ENCODE measurements at places on chromosomes 1 and 21.
A peak's percentile ranks its signal among the peaks of the same experiment; 100 is the strongest.

DNA sequence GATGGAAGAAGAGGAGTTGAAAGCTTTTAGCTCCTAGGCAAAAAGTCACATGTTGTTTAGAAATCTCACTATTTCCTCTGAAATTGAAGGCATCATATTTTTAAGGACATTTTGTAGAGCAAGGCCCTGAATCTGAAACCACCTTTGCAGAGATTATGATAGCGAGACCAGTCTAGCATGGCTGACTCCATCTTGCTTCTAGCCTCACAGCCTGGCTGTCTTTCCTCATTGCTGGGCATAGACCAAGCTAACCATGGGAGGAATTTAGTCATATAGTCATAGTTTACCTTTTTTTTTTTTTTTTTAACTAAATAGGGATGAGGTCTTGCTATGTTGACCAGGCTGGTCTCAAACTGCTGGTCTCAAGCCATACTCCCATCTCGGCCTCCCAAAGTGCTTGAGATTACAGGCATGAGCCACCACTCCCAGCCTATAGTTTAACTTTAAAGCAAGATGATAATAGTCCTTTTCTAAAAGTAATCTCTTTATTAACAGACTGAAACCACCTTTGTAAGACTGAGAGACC lies 42.2 kb upstream of the ZNF326 start:
- no peak for DNase-seq

- no peak for DNase-seq
These were observed 109.9 kb upstream of the LBR start for GRCh38 chr1:225537554-225538251.

GRCh38 chr21:25721987-25722386 lies 12.7 kb downstream of the ATP5PF start:
- DNase-seq = no peak

DNA sequence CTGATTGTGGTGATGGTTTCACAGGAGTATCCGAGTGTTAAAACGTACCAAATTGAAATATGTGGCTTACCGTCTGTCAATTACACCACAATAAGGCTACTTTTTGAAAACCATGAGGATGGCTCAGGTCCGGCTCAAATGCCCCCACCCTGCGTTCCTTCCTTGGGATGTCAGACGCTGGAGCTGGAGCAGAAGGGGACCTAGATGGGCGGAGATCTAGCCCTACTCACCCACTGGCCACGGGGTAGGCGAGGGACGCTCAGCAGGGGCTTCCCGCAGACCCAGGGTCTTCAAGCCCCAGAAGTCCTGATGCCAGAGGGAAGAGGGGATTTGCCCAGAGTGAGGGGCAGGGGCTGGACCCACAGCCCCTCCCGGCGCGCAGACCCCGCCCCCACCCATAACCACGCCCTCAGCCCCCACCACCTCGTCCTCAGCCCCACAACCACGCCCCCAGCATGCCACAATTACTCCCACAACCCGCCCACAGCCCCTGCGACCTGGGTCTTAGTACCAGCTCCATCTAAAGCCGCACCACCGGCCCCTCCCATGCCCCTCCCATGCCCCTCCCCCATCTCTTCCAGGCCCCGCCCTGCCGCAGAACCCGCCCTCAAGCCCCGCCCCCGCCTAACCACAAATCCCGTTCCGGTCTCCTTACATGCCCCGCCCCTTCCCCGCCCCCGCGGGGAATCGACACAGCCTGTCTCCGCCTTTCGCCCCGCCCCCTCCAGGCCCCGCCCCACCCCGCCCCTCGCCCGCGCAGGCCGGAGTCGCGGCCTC lies at the start of gene LRRC3:
Gene LRRC3 (plus strand): TSS at position 764 of the 777 bp plus-strand sequence. CDS start 1,135 bp downstream, outside the sequence.
- peak; percentile 59 for DNase-seq

- DNase-seq = no peak
These were observed 1.5 kb downstream of the SCNN1D start for GRCh38 chr1:1281533-1282321.

- DNase-seq = no peak
These were observed 113.9 kb downstream of the ZBTB18 start for GRCh38 chr1:244165021-244165420.

DNA sequence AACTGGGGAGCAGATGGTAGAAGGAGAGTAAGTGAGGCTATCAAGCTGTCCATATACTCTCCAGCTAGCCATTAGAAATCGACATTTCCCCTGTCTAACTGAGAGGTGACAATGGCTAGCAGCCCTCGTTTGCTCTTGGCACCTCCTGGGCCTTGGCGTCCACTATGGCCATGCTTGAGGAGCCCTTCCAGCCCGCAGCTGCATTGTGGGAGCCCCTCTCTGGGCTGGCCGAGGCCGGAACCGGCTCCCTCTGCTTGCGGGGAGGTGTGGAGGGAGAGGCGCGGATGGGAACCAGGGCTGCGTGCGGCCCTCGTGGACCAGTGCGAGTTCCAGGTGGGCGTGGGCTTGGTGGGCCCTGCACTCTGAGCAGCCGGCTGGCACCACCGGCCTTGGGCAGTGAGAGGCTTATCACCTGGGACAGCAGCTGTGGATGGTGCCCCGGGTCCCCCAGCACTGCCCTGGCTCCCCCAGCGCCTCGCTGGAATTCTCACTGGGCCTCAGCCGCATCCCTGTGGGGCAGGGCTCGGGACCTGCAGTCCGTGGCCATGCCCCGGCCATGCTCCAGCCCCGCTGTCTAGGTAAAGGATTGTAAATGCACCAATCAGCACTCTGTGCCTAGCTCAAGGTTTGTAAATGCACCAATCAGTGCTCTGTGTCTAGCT lies 56.2 kb upstream of the PARP1 start:
- DNase-seq = no peak

DNA sequence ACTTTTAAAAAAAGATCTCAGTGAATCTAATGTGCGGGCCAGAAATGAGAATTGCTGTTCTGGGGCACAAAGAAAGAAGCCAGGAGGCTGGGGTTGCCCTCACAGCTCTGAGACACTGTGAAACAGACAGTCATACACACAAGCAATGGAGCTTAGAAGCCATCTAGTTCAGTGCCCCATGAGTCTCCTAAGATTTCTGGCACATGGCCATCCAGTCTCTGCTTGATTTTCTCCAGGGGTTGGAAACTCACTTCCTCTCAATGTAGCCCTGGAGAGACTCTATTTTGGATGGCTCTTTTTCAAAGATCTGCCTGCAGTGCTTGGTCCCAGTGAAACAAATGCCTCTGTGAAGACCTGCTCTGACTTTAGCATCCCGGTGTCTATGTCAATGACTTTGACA lies 38.6 kb downstream of the KCNN3 start:
- no peak for DNase-seq

- no peak for DNase-seq
These were observed 97.4 kb downstream of the MIS18A start for GRCh38 chr21:32181457-32181856.

DNA sequence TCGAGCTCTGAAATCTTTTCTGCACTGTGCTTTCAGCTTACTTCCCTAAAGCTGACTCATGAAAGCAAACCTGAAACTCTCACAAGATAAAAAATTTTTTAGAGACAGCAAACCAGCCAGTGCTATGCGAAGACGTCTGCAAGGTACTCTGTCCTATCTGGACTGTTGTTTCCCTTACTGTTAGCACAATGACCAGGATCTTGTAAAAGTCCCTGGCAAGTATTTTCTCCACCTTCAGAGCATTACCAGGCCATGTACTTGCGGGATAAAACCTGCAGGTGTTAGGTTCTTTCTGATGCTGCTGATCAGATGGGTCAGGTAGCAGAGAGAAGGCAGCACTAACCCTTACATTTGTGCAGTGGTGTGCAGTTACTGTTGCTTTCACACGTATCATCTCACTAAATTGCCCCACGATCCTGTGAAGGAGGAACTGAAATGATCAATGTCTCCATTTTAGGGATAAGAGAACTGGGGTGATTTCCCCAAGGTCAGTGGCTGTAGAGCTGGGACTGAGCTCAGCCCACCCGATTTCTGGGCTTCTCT lies 56.6 kb downstream of the PLXNA2 start:
- DNase-seq = no peak

DNA sequence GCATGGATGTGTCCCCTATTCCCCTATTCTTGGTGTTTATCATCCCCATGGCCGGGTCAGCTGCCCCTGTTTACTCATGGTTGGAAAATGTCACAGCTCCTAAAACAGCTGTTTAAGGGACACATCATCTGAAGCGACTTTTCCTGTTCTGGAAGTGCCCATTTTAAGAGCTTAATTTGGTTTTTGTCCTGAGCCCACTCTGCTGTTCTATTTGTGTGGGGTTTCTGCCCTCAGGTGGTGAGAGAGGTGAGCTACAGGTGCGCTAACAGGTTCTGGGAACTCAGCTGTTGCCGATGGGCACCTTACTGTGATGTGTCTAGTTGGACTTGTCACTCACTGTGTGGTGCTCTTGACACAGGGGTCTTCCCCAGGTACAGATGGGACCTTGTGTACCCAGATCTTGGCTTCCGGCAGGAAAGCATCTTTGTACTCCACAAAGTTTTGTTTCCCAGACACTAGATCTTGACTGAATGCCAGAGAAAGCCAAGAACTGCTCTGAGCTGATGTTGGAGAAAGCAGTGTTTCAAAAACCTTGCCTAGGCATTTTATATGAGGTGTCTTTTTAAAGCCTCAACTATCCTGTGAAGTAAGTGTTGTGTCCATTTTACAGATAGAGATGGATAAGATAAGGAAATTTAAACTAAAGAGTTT lies 59.0 kb upstream of the CD1D start:
- DNase-seq = peak; percentile 15

- no peak for DNase-seq
These were observed 35.4 kb upstream of the HEATR1 start for GRCh38 chr1:236639686-236640085.

DNA sequence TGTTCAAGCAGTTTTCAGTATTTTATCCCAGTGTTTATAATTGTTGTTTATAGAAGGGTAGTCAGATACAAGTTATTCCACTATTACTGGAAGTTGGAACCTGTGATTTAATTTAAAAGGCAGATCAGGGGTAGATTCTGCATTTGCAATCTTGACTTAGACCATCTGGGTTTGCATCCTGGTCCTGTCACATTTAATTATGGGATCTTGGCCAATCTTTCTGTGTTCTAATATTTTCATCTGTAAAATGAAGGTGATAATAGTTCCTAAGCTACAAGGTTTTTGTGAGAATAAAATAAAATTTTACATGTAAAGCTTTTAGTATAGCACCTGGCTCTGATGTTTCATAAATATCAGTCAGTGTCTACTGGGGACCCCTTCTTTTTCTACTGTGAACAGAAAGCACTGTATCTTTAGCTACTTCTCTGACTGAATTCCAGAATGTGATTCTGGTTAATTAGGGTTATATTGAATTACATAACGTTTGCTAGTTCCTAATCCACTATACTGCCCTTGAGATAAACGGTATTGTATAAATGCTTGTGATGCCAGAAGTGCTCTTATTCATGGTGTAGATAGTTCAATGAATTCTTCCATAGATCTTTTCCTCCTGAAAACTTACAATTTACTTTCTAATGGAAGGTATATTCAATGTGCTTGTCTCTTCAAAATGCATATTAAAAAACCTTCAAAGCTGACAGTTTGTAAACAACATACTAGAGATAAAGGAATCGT lies 131.0 kb downstream of the KCNK1 start:
- no peak for DNase-seq

DNA sequence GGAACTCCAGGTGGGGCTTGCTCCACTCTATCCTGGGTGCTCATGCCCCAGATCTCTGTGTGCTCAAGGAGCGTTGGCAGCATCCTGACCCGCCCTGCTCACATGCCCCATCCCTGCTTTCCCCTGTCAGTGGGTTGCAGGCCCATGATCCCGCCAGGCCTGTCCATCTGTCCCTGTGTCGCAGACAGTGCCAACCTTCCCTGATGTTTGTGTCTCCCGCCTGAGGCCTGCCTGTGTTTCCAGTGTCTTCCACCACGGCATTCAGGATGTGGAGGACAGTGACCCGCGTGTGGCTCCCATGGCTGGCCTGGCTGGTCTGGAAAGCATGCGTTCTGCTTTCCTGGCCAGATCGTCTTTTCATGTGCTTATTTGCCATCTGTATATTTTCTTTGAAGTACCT lies 82.9 kb downstream of the PCBP3 start:
- DNase-seq = no peak

DNA sequence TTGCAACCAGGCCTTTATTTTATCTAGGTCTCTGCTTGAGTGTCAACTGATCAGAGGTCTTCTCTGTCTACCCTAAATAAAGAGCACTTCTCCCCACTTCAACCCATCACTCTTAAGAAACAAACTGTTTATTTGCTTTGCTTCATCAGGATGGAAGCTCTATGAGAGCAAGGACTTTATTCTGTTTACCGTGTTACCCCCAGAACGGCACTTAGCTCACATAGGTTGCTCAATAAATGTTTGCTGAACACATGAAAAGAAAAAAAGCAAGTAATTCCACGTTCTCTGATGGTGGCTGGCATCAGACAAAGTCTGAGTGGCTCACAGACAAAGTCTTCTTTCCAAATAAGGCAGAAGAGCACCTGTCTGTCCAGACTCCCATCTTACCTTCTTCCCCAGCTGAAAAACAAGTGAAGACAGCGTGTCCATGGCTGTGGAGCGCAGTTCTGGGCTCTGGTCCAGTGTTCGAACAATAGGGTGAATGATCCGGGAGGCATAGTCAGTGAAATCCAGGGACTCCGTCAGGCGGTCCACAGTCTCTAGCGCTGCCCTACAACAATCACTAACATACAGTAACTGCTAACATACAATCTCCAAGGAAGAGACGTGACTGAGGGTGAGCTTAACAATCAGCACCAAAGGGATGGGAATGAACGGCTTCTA lies 22.9 kb downstream of the ANGPTL7 start:
- DNase-seq = no peak

DNA sequence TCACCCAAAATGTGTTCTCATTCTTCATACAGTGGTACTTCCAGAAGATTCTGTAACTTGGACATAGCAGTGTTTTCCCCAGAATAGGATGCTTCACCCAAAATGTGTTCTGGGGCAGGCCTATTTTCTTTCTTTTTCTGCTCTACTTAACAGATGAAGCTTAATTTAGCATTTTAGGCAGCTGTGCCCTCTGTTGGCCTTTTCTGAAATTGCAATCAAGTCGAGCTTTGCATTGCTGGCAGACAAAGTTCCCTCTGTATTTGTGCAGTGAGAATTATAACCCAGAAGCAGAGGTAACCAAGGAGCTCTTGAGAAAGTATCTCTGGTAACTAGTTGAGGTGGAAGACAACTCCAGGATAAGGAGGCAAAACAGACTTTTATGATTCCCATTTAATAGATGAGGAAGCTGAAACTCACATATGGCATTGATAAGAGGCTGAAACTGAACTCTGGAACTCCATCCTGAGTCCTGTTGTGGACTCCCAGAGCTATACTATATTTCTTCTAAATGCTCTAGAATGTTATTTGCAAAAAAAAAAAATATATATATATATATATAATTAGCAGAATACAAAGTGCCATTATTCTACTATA lies 50.3 kb upstream of the L1TD1 start:
- DNase-seq = no peak

DNA sequence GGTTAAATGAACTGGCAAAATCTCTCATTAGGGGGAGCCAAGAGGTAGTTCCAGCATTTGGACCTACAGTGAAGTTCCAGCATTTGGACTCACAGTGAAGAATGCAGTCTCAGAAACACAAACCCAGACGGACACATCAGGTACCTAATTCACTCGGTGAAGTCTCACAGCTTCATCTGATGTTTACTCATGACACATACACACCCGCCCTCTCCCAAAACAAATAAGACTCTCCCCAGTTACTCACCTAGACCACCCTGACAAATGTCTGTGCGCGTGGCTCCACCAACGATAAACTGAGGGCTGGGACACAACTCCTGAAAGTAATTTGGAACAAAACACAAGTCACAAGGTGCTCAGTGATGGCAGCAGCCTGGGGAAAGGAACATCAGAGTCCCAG lies 11.4 kb downstream of the CAPN8 start:
- no peak for DNase-seq

Measured in fibroblast of skin of left quadriceps (primary cell).